Activated naive CD8-positive, alpha-beta T cell treated with anti-CD3 and anti-CD28 coated beads, Interleukin-2, amount 10 ng/mL, durations not matched to agents 7 days and 5 days (primary cell): ENCODE measurements at places on chromosomes 5 and 9. TPM values are rescaled to one million over a fixed set of nuclear protein-coding genes. Genes with fewer than 3 reads are reported as not detected.

IFNK gene
- total RNA-seq = not detected

DNA sequence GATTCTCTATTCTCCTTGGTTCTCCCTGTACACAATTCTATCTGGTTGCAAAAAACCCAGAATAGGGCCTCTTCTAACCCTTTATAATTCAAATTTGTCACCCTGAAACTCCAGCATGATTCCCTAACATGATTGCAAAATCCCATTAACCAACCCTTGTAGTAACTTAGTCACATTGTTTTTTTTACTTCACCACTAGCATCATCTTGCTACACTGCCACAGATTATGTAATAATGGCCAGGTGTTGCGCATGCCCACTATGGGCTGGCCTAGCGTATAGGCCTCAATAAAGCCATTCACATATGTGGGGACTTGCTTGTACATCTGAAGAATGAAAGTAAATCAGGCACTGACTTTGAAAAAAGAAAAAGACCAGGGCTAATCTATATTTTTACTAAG, 25.7 kb downstream of the FAM170A start:
- H3K36me3 ChIP-seq = no peaks in the 10 kb centered on the region
- no peak overlapping the region for H3K4me3 ChIP-seq
- no peak for DNase-seq
- H3K4me1 ChIP-seq = no peaks in the 10 kb centered on the region
- no peaks in the 10 kb centered on the region for H3K27me3 ChIP-seq

GRCh38 chr5:158979749-158980521, 119.8 kb downstream of the EBF1 start:
- no peak overlapping the region for H3K4me3 ChIP-seq
- no peak for DNase-seq
- H3K4me1 ChIP-seq = no peaks in the 10 kb centered on the region
- H3K36me3 ChIP-seq = no peaks in the 10 kb centered on the region

GRCh38 chr9:136538599-136539426, 7.0 kb downstream of the NOTCH1 start:
- H3K4me3 ChIP-seq = peak overlapping the region; percentile 88
- peaks cover 10% of the 10 kb centered on the region for H3K36me3 ChIP-seq
- H3K4me1 ChIP-seq = peaks cover 47% of the 10 kb centered on the region
- H3K27me3 ChIP-seq = no peaks in the 10 kb centered on the region

DNA sequence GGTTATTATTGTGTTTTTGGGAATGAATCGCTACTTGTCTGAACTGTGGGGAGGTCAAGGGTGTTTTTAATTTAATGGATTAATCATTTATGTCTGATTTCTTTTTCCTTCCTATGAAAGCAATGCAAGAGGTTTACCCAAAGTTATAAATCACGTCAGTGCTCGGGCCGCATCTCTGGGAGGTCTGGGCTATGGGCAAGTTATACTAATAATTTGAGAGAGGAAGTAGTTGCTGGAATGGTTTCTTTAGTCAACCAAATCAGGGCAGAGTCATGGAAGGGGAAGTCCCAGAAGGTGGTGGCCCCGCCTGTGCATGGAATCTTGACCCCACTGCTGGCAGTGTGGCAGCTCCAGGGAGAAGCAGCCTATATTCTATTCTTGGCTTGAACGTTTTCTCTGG, 180.2 kb downstream of the HSPA4 start:
- H3K4me1 ChIP-seq = no peaks in the 10 kb centered on the region
- H3K4me3 ChIP-seq = no peak overlapping the region
- H3K27ac ChIP-seq = no peak overlapping the region
- peaks cover 7% of the 10 kb centered on the region for H3K27me3 ChIP-seq
- no peak for DNase-seq
